Calu3 (cell line): ENCODE measurements at places on chromosomes 6 and 20. TPM values are rescaled to one million over a fixed set of nuclear protein-coding genes. Genes with fewer than 3 reads are reported as not detected.

The KIF25 gene
- total RNA-seq, result not detected in 2 replicates

The RCAN2 gene
- total RNA-seq, result 2.2 and 3.7 TPM in 2 replicates

The ERGIC3 gene
- 392 and 411 TPM in 2 replicates for total RNA-seq

The PLEKHG1 gene
- 9.7 and 16.9 TPM in 2 replicates for total RNA-seq

The GMPR gene
- 1.4 and 3.9 TPM in 2 replicates for total RNA-seq

The FAM209B gene
- not detected in 2 replicates for total RNA-seq

The LRRN4 gene
- 2.0 and 2.6 TPM in 2 replicates for total RNA-seq

The ASIP gene
- not detected in 2 replicates for total RNA-seq

The NT5DC1 gene
- total RNA-seq, result 45.2 and 61.9 TPM in 2 replicates

The ADGRF5 gene
- total RNA-seq, result 0.07 and 0.24 TPM in 2 replicates

The KCNB1 gene
- not detected in 2 replicates for total RNA-seq
